ENCODE measurements at places on chromosomes 7 and 10.

DNA sequence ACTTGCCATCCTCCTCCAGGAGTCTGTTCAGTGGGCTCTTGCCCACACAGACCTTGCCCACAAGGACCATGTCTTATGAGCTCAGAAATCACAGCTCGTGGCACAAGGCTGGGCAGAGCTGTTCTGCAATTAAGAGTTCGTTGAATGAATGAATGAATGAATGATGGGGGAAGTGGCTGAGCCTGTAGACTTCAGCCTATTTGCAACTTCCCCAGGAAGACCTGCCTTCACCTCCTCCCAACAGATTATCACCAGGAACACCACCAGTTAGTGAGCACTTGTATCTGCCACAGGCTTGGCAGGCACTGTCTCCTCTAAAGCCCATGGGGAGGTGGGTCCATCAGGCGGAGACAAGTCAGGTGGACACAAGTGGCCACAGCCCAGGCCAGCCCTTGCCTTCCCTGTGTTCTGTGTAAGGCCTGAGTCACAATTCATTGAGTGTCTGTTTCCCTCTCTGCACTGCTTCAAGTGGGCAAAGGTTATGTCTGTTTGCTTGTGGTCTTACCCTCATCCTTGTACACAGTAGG, 1.8 kb upstream of the FGF8 start:
- DNase-seq = no peak

DNA sequence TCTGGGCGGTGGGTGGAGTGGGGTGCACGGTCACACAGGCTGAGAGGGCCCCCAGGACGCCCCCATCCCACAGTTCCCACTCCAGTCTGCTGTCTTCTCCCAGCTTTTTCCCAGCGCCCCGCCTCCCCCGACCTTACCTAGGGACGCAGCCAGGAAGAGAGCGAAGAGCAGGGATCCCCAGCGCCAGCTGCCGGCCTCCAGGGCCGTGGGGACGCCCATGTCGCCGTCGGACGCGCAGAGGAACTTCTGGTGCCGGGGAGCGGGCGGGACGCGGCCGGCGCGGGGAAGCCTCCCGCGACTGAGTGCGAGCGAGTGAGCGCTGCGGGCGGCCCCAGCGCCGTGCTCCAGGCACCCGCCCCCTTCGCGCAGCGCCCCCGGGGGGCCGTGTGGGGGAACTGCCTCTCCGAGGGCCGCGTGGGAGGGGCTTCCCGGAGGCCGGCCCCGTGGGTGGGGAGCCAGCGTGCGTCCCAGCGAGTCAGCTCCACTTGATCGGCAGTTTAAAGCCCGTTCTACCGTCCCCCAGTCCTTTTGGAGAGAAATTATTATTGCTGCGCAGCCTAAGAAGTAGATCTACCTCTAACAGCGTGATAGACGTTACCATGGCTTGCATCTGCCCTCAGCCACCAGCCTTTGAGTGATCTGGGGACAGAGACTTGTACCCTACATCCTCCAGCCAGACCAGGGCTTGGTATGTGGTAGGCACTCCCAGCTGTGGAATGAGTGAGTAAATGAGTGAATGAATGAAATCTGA, at the start of gene VSIR:
Gene VSIR (minus strand): TSS at position 300 of the 751 bp plus-strand sequence. CDS start 81 bp downstream, at position 219.
- DNase-seq = peak; percentile 88

- DNase-seq = no peak
Measured at GRCh38 chr10:124536496-124537050, 75.0 kb downstream of the LHPP start.

DNA sequence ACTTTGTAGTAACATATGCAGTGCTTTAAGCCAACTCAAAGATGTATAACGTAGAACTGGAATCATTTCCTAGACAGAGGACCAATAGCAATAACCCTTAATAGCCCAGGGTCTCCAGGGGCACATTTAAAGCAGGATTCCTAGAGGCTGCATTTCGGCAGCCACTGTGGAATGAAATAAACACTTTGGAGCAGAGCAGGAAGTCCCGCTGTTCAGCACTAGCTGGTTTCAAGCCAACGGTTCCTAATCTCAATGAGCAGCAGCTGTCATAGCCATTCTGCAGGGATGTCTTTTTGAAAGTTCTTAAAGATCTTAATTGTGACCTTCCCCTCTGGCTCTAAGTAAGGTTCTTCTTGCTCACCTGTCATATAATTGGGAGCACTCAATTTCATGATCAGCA, 18.4 kb upstream of the MACROH2A2 start:
- DNase-seq = no peak

DNA sequence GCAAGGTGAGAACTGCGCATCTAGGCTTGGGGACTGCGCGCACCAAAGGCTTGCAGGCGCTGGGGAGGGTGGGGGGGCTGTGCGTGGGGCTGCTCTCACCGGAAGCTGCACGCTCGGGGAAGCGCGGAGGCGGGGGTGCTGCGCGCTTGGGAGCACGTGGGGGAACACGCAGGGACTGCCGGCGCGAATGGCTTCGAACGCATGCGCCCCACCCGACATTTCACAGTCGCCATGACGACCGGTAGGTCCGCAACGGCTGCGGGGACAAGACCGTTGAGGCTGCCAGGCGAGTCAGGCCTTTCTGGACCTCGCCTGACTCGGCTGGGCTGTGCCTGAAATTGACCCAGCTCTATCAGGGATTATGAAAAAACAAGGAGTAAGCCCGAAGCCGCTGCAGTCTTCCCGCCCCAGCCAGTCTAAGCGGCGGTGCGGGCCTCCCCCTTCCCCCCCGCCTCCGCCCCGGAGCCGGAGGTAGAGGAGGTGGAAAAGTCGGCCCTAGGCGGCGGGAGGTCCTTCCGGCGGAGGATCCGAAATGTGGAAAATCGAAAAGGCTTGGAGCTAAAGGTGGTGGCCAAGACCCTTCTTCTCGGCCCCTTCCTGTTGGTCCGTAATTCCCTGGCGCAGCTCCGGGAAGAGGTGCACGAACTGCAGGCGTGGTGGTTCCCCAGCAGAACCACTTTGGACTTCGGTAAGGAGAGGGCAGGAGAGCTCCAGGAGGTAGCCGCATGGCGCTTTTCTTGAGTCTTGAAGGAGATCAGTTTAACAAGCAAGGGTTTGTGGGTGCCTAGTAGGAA, 34.9 kb upstream of the STEAP1 start:
- no peak for DNase-seq
